ENCODE measurements at places on chromosomes 5 and 9.
A peak's percentile ranks its signal among the peaks of the same experiment; 100 is the strongest.

DNA sequence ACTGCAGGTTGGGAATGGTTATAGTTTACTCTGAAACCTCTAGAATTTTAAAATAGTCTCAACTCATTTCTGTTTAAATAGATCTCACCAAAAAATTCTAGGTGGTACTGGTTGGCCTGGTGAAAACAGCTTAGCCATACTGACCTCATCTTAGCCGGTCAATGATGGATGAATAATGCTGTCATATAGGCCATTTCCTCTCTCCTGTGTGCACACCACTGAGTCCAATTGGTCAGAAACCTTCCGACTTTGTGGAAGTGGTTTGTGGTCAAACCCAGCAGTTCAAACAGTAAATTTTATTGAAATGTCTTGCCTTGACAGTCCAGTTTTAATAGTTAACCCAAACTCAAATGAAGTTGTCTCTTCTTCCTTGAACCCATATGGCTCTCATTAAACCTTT is 98.6 kb downstream of the GIN1 start:
- DNase-seq: no peak

GRCh38 chr5:107329850-107330249 is 340.9 kb downstream of the EFNA5 start:
- DNase-seq: no peak

DNA sequence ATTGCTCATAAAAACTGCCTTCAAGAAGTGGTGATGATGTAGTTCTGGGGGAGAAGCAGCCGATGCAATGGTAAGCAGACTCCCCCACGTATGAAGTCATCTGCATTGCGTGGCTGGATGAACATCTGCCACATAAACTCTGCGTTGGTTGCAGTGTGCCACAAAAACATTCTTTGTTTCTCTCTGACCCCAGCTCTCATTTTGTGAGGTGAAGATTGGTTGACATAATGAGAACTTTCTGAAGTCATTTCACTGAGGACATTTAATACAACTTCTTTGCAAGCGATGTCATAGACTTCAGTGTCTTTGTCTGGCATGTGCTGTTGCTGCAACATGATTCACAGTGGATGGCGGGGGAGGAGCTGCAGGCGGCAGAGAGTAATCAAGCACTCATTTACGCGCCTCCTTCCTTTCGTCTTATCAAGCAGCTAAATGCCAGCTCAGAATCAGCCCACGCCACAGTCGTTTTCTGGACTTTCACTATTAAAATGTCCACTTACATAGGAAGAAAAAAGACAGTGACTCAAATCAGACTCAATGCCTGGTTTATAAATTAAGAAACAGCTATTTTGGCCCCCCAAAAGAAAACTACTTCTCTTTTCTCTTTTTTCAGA is 91.5 kb upstream of the NFIL3 start:
- peak; percentile 23 for DNase-seq

- no peak for DNase-seq
Observed at GRCh38 chr5:6783787-6784186, 70.6 kb downstream of the TENT4A start.

GRCh38 chr9:118529210-118529609 is 825.0 kb downstream of the TLR4 start:
- DNase-seq: no peak

GRCh38 chr5:69295088-69295754 is 37.4 kb downstream of the CCDC125 start:
- DNase-seq: no peak

DNA sequence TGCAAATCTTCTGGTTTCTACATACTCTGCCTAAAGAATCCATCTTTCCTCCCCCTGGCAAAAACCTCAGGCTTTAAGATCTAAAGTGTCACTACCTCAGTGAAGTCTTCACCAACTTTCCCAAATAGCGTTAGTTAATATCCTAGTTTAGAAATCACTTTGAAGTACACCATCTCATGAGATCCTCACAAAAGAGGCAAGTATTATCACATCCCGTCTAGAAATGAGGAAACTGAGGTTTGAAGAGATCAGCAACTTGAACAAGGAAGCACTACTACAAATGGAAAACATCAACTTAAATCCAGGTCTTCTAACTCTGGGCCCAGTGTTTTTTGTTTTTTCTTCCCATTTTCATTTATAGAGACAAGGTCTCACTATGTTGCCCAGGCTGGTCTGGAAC is 4.6 kb downstream of the AP3B1 start:
- DNase-seq: no peak

DNA sequence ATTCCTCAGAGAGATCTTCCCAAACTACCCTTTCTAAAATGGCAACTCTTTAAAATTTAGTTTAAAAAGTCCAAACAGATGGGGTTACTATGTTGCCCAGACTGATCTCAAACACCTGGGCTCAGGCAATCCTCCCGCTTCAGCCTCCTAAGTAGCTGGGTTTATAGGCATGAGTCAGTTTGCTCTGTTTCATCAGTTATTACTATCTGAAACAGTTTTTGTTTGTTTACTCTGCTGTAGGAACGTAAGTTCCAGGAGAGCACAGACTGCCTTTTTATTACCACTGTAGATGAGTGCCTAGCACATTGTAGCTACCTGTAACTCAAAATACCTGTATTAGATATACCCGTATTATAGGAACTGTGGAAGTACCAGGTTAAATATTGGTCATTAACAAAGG is 89.4 kb downstream of the UHRF2 start:
- no peak for DNase-seq

- no peak for DNase-seq
Observed at GRCh38 chr9:96691326-96691725, 36.2 kb upstream of the PRXL2C start.

DNA sequence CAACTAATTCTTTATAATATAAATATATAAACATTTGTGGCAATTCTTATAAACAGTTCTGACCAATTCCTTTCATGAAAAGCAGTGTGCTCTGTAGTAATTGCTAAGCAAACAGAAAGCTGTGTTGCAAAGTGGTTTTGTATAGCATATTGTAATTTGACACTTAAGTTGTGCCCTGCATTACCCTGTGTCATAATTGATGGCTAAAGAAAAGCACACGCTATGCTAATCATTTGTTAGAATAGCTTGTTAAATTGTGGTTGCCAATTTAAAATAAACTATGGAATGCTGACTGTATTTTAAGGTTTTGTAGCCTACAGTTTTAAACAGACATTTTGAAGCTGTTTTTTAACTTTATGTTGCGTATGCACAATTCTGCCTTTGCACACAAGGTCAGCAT is 140.0 kb downstream of the PBX3 start:
- DNase-seq: no peak

DNA sequence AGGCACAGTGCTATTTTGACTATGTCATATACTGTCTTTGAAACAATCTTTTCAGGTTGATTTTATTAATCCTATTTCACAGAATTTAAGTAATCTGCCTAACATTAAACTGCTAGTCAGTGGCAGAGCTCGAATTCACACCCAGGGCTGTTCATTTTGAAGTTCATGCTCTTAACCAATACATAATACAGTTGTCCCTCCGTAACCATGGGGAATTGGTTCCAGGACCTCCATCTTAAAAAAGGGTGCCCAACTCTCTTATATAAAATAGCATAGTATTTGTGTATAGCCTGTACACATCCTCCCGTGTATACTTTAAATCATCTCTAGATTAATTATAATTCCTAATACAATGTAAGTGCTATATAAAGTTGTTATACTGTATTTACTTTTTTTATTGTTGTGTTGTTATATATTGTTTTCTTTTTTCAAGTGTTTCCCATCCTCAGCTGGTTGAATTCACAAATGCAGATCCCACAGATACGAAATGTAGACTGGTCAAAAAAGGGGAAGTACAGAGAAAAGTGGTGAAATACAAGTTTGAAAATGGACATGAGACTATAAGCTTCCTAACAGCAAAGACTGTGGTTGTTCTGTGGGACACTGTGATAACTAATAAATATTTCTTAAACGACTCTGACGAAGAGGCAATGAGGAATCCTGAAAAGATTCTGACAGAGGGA is 18.3 kb downstream of the RFX3 start:
- no peak for DNase-seq

GRCh38 chr5:15065091-15065490 is 193.5 kb upstream of the ANKH start:
- no peak for DNase-seq

DNA sequence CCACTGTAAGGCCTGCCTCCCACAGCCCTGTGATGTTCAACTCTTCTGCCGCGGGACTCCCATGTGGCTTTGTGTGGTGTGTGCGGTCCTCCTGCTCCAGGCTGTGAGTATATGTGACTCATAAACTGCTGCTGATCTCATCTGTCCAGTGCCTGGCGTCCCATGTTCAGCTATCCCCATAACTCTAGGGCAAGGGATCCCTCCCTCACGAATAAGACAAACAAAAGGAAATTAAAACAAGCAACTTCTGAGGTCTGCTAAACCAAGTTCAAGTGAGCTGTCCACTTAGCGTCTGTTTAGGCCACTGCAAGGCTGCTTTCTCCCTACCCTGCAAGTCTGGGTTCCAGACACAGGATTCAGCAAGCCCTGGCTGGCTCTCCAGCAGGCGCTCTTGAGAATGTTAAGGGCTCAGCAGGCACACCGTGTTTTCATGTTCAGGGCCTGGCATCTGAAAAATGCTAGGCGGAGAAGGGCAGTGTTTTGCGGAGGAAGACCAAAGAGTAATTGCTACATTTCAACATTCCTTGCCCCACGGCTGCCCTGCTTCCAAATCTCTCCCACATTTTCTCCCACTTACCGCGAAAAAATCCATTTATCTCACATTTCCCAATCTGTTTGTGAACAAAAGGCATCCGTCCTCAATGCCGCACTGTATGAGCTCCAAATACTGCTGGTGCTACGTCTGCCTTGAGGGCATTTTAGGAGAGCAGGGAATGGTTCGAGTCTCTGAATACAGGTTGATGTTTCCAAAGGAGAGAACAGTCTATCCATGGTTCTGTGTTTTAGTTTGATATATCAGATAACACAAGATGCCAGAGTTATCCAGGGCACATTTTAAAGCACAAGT is 280.2 kb downstream of the SEMA5A start:
- DNase-seq: no peak

DNA sequence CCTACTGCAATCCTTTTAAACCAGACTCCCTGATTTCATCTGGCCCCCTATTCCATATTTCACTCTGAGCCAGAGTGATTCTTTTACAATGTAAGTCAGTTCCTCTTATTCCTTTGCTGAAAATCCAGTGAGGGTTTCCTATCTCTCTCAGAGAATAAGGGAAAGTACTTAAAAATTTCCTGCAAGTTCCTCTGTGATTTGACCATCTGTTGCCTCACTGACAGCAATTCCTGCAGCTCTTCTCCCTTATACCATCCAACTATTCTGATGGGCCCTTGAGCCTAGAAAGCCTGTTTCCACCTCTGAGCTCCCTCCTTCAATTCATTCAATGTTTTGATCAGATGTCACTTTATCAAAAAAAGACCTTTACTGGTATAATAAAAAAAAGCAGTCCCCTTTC is 317.1 kb upstream of the CCNH start:
- no peak for DNase-seq

- DNase-seq: peak; percentile 63
Observed at GRCh38 chr5:127029581-127030258, 638 bp downstream of the MARCHF3 start.

DNA sequence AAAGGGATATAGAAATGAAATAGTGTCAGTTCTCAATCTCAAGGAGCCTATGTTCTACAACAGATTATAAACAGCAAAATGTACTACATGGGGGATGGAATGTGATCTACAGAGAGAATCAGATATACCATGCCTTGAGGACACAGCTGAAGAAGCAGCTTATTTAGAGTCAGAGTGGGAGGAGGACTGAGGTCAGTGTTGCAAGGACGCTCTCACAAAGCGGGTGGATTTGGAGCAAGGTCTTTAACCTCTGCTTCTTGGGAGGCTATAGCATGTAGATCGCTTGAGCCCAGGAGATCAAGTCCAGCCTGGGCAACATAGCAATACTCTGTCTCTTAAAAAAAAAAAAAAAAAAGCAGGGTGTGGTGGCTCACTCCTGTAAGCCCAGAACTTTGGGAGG is 32.8 kb upstream of the PLIN2 start:
- DNase-seq: no peak

DNA sequence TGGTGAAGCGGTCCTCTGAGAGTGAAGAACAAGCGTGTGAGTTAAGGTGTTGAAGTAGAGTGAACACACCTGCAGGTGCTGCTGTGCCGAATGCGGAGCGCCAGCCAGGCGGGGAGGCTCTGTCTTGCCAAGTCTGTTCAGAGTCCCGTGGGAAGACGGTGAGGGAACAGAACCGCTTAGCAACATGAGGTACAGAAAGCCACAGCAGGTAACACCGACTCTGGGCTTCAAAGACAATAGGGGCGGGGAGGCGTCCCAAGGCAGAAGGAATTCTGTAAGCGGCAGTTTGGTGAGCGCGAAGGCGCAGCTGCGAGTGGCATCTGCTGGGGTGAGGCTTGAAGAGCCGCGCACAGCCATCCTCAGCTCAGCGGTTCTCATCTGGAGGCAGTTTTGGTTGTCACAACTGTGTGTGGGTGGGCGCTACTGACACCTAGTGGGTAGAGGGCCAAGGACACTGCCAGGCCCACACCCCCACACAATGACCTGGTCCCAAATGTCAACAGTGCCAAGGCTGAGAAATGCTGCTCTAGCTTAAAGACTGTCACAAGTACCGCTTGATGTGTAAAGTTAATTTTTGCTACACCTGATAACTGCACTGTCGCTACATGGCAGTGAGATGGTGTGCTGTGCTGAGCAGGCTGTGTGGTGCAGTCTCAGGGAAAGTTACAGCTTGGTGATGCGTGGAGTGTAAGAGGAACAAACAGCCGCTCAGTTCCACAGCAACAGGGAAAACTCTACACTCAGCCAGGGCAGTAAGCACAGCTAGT is 67.4 kb upstream of the TBC1D9B start:
- peak; percentile 17 for DNase-seq

GRCh38 chr5:143023411-143024096 is 253.4 kb downstream of the ARHGAP26 start:
- peak; percentile 67 for DNase-seq

- DNase-seq: no peak
Observed at GRCh38 chr9:82539856-82540579, 522.9 kb downstream of the RASEF start.

DNA sequence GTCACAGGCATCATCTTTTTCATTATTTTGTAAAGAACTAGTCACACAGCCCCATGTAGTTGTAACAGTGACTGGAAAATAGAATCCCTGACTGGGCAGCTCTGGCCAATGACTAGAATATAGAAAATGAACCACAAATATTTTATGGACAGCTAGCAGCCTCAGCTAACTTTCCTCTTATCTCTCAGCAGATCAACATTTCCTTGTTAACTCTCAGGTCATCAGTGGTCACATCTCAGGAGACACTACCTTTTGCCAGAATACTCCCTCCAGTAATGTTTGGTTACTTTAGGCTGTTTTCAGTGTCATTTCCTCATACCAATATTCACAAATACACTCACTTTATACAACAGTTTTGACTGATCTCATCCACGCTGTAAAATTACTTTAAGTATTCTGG is 43.9 kb downstream of the FAM169A start:
- no peak for DNase-seq

DNA sequence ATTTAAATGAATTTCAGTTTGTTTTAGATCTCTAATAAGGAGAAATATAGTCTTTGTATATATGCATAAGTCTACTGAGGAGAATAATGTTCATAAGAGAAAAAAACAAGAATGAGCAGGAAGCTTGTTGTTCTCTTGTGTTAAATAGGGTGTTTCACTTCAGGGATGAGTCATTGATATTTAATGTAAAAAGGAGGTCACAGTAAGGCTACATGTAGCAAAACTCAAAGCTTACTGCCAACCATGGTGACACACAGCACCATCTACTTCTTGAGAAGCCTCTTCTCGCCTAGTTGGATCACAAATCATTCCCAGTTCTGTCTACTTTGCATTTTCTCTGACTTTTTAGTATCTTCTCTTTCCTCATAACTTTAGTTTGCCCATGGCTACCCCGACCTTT is 1466.0 kb upstream of the C9orf72 start:
- DNase-seq: no peak

Data from stimulated activated CD4-positive, alpha-beta T cell treated with anti-CD3 and anti-CD28 coated beads, Interleukin-1b, Interleukin-23, amount 100 ng/mL, for 48 hours (primary cell).